A172 (cell line): ENCODE measurements at places on chromosomes 3 and 15. TPM values are rescaled to one million over a fixed set of nuclear protein-coding genes. Genes with fewer than 3 reads are reported as not detected.

DNA sequence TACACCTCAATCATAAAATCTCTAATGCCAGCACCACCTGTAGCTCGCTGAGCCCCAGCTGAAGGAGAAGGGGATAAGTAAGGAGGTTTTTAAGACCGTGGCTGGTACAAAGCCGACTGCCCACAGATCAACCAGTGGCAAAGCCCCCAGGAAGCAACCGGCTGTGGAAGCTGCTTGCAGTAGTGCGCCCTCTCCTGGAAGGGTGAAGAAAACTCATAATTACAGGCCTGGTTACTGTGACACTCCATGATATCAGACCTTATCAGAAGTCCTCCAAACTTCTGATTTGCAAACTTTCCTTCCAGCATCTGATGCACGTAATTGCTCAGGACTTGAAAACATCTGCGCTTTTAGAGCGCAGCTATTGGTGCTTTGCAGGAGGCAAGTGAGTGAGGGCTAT is 63.1 kb upstream of the MCTP2 start:
- DNase-seq: no peak

ROPN1B gene
- total RNA-seq: not detected in 2 replicates

DNA sequence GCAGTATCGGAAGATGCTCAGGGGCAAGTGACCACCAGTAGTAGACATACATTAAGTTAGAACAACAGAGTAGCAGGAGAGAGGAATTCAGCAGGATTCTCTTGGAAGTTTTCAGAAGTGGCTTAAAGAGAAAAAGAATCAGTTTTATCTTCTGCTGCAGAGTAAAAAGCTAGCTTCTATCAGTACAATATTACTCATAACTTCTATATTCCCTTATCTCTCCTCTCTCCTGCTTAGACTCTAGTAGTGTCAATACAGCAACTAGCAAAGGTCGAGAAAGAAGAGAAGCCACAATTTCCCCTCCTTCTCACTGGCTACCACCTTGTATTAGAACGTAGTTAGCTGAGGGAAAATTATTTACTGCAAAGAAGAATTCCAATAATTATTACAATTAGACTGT is 539.7 kb downstream of the DIPK2A start:
- no peak for DNase-seq

DNAH12 gene
- 0.12 TPM in 1 of 2 replicates, not detected in the other for total RNA-seq

GRCh38 chr15:34721802-34722438 is 32.9 kb downstream of the GJD2 start:
- DNase-seq: peak; percentile 65

- DNase-seq: no peak
These were observed 48.0 kb upstream of the C15orf39 start for GRCh38 chr15:75153565-75154276.

DNA sequence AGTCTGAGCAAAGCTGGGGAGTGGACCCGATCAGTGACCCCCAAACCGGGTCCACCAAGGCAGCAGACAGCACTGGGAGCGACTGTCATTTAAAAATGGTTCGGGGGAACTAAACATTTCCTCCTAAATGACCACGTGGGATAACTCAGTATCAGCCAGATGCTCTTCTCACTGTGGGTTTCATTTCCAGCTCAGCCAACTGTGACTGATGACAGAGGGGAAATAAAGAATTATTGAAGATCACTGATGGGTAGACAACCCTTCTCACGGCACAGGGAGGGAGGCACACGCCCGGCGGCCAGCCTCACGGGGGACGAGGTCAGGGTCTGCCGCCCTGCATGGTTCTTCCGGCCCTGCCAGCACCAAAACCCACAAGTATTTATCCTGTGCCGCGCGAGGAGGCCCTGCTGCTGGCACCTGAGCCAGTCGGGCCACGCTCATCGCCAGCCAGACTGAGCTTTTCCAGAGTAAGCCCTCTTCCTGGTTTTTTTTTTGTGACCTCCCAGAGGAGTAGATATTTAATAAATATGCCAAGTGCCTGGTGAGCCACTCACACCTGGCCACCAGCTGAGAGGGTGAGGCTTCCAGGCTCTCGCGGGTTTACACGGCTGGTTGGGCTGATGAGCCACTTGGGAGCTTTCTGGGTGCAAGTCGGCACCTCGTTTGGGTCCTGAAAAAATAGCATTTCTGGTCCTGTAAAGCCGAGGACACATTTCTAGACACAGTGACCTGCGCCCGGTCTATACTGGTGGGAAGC is 6.2 kb downstream of the MELTF start:
- DNase-seq: no peak

GRCh38 chr15:32033186-32033890 is 3.0 kb downstream of the CHRNA7 start:
- DNase-seq: no peak
